ENCODE measurements at places on chromosomes 7 and 10.
A peak's percentile ranks its signal among the peaks of the same experiment; 100 is the strongest.

DNA sequence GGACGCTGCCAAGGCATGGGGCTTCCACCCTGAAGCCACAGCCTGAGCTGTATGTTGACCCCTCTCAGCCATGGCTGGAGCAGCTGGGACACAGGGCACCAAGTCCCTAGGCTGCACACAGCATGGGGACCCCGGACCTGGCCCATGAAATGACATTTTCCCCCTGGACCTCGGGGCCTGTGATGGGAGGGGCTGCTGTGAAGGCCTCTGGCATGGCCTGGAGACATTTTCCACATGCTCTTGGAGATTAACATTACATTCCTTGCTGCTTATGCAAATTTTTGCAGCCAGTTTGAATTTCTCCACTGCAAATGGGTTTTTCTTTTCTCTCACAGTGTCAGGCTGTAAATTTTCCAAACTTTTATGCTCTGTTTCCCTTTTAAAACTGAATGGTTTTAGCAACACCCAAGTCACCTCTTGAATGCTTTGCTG, 463.6 kb downstream of the ZWINT start:
- no peak for DNase-seq

GRCh38 chr10:51090190-51090589, 15.9 kb downstream of the PRKG1 start:
- DNase-seq: no peak

- DNase-seq: no peak
Observed at GRCh38 chr10:85926986-85927385, 439.6 kb downstream of the GRID1 start.

GRCh38 chr7:123580406-123581161, 21.0 kb upstream of the ASB15 start:
- peak; percentile 15 for DNase-seq

DNA sequence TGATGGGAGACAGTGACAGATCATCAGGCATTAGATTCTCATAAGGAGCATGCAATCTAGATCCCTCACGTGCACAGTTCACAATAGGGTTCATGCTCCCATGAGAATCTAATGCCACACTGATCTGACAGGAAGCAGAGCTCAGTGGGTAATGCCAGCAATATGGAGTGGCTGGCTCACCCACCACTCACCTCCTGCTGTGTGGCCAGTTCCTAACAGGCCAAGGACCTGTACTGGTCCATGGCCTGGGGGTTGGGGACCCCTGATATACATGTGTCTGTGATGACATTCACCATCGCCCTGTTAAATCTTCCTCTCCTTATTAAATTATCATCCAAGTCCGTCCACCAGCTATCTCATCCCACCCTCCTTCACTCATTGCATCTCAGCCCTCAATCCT, 118.4 kb downstream of the TEX36 start:
- no peak for DNase-seq

- DNase-seq: peak; percentile 79
Observed at GRCh38 chr7:99409192-99409572, 413 bp downstream of the BUD31 start.

DNA sequence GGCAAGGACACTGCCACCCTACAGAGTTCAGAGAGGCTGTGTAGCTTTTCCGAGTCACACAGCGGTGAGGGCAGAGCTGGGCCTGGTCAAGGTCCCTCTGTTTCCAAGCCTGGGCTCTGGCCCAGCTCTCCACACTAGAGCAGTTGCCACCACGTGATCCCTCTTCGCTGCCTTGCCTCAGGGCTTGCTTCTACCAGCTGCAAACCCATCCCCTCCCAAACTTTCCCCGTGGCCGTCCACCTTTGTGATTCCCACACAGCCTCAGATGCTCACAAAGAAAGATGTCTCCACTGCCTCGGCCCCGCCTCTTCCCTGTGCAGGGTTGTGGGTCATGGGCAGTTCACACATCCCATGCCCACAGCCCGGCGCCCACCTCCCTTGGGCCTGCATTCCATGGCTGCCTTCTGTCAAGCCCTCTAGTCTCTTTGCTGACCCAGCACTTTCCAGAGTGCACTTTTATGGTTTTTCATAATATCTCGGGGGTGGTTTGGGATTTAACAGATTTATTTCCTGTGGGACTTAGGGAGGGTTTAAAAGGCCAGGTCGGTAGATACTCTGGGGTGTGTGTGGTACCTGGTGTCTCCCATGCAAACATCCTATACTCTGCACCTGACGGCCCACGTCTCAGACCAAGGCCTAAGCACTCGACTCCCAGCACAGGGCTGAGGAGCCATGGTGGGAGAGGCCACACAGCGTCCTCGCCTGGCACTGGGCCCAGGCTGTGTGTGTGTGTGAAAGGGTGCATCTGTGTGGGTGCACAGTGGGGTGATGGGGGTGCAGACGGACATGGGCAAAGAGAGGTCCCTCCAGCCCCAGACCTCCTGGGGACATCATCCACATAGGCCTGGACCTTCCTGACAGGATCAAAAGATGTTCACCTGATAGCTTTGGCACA, 59.6 kb downstream of the PKD1L1 start:
- DNase-seq: no peak

DNA sequence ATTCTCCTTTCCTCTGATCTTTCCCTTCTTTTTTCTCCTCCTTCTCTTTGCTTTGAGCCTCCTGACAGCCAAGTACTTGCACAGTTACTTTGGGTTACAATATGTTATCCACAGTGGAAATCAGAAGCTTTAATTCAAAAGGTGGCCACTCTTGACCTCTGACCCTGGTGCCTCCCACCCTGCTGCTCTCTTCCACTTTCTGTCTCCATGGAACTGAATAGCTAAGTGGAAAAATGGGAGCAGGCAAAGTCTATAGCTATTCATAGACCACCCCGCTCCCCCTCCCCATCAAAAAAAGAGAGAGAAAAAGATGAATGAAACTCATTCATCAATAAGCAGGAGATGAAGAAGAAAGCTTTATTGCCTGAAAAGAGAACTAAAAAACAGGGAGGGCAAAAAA, 39.4 kb downstream of the PTN start:
- no peak for DNase-seq

DNA sequence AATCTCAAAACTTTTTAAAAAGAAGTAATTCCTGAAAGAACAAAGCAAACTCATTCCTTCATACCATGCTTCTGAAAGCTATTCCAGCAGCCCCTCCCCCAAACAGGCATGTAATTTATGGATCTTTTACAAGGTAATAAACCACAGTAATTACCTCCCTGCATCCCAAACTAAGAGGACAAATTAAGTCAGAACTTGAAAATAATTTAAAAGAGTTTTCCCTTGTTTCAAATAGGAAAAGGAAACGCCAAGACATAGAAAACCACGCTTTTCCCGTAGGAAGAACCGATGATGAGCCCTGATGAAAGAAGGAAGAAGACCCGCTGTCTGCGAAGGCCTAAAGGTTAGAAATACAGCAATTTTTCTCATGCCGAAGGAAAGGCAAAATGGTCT, 8.9 kb downstream of the HOXA4 start:
- DNase-seq: peak; percentile 37

- DNase-seq: no peak
Observed at GRCh38 chr7:88431882-88432281, 125.2 kb upstream of the STEAP4 start.

DNA sequence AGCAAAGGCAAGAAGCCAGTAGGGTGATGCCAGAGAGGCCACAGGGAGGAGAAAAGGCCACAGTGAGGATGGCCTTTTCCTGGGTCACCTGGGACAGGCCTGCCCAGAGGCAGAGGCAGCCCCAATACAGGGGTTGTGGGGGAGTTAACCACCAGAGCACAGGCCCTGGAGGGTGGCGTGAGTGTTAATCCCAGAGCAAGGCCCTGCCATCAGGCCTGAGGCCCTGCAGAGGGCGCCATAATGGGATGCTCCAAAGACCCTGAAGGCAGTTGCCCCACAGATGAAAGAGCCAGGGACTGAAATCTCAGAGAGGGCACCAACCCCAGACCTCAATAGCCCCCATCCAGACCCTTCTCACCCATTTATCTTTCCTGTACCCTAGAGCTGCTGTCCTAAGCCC, 23.9 kb downstream of the SLC13A4 start:
- DNase-seq: peak; percentile 62

DNA sequence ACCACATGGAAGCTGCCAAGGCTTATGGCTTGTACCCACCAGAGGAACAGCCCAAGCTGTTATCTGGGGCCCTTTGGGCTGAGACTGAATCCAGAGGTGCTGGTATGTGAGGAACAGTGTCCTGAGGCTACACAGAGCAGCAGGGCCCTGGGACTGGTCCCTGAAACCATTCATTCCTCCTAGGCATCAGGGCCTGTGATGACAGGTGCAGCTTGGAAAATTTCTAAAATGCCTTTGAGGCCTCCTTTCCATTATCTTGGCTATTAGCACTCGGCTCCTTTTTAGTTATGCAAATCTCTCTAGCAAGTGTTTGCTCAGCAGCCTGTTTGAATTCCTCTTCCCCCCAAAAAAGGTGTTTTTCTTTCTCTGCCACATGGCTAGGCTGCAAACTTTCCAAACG, 1151.7 kb upstream of the LRRN3 start:
- no peak for DNase-seq

GRCh38 chr10:7657552-7657951, 9.2 kb downstream of the ITIH5 start:
- DNase-seq: no peak

GRCh38 chr10:29379208-29379607, 90.3 kb downstream of the LYZL1 start:
- DNase-seq: no peak

DNA sequence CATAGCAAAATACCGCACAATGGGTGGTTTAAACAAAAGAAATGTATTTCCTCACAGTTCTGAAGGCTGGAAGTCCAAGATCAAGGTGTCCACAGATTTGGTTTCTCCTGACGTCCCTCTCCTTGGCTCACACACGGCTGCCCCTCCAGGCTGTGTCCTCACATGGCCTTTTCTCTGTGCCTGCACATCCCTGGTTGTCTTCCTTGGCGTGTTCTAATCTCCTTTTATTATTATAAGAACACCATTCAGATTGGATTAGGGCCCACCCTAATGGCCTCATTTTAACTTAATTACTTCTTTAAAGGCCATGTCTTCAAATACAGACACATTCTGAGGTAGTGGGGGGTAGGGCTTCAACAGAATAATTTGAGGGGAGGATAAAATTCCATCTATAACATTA, 87.9 kb downstream of the FZD1 start:
- no peak for DNase-seq

GRCh38 chr10:44264244-44264643, 120.7 kb downstream of the CXCL12 start:
- no peak for DNase-seq

GRCh38 chr10:129755158-129755591, 208.9 kb downstream of the EBF3 start:
- DNase-seq: peak; percentile 22

GRCh38 chr10:10295537-10295936, 722.1 kb upstream of the CELF2 start:
- no peak for DNase-seq

DNA sequence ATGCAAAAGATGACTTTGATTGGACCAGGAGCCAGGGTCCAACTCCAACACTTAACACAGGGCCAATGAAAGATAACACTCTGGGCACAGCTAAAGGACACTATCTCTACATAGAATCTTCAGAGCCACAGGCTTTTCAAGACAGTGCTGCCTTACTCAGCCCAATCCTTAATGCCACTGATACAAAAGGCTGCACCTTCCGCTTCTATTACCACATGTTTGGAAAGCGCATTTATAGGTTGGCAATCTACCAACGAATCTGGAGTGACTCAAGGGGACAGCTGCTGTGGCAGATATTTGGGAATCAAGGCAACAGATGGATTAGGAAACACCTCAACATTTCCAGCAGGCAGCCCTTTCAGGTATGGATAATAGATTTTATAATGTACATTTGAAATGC, 160.7 kb downstream of the MALRD1 start:
- DNase-seq: no peak

- DNase-seq: no peak
Observed at GRCh38 chr10:125133696-125134482, 26.5 kb downstream of the CTBP2 start.

GRCh38 chr7:11706666-11707605, 125.1 kb downstream of the THSD7A start:
- DNase-seq: no peak

DNA sequence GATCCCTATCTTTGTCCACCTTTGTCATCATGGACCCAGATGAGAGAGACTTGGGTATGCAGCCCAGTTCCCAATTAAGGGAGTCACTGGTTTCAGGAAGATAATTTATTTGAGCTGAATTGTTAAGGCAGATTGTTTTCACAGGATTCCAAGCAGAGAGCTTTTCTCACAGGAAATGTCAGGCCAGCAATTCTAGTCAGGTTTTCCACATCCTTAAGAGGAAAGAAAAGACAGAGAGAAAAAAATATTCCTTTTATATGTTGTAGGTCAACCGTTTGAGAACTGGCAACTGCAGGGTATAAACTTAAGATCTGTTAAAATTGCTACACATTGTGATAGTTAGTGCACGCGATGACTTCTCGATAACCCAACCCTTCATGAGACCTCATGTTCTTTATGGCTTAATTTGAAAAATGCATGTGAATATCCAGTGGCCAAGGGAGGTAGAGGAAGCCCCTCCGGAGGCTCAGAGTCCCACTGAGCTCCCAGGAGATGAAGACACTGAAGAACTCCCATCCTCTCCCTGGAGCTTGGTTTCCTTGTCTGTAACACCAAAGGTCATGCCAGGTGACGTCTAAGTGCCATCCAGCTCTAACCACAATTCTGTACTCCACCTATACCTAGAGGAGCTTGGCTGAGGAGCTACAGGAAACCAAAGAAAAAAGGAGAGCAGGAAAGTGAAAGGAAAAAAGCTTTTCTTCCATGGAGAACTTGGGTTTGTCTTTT, 45.6 kb downstream of the MINDY4 start:
- DNase-seq: peak; percentile 68

DNA sequence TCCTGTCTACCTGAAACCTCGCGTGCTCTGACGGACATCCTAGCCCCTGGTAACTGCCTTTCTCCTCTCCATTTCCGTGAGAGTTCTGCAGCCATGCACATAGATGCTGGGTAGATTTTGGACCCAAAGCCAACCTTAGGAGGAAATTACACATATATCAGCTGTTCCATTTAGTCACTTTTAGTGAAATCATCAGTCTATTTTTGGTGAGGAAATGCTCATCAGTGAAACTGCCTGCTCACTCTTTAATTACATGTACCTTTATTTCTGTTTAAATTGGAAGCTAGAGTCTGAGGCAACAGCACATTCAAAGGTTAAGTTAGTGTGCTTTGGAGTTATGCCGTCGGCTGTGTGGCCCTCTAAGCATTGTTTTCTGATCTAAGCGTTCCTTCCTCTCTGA, 231.3 kb downstream of the WDR37 start:
- DNase-seq: no peak

DNA sequence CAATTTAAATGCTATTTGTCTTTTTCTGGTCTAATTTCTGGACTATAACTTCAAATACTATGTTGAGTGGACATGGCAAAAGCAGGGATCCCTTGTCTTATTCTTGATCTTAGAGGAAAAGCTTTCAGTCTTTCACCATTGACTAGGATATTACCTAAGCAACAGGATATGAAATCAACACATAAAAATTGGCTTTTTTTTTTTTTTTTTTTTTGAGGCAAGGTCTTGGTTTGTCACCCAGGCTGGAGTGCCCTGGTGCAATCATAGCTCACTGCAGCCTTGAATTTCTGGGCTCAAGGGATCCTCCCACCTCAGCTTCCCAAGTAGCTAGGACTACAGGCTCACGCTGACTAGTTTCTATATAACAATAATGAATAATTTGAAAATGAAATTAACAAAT, 90.8 kb downstream of the JMJD1C start:
- no peak for DNase-seq

GRCh38 chr10:13961097-13961496, 369.6 kb downstream of the FRMD4A start:
- DNase-seq: peak; percentile 89

GRCh38 chr7:64666663-64667050, 724 bp downstream of the ZNF107 start:
- DNase-seq: no peak

- DNase-seq: no peak
Observed at GRCh38 chr10:122478971-122479370, 17.6 kb downstream of the HTRA1 start.
